ENCODE measurements at places on chromosomes 6 and 20. TPM values are rescaled to one million over a fixed set of nuclear protein-coding genes. Genes with fewer than 3 reads are reported as not detected.

The GSS gene
- total RNA-seq = 77.1 TPM

The ZNF831 gene
- total RNA-seq = 3.0 TPM

The PLN gene
- not detected for total RNA-seq

The YIPF3 gene
- 59.0 TPM for total RNA-seq

The EPHA7 gene
- total RNA-seq = not detected

The KIF25 gene
- not detected for total RNA-seq

The SMLR1 gene
- not detected for total RNA-seq

The C20orf141 gene
- total RNA-seq = not detected

The EPPIN gene
- total RNA-seq = not detected

The NNAT gene
- total RNA-seq = not detected

The NR2E1 gene
- total RNA-seq = not detected

- H3K4me1 ChIP-seq = peaks cover 15% of the 10 kb centered on the region
- H3K27ac ChIP-seq = no peak overlapping the region
- H3K27me3 ChIP-seq = peaks cover 8% of the 10 kb centered on the region
- H3K4me3 ChIP-seq = no peak overlapping the region
Observed at GRCh38 chr6:145968051-145968450, 3.9 kb upstream of the SHPRH start.

DNA sequence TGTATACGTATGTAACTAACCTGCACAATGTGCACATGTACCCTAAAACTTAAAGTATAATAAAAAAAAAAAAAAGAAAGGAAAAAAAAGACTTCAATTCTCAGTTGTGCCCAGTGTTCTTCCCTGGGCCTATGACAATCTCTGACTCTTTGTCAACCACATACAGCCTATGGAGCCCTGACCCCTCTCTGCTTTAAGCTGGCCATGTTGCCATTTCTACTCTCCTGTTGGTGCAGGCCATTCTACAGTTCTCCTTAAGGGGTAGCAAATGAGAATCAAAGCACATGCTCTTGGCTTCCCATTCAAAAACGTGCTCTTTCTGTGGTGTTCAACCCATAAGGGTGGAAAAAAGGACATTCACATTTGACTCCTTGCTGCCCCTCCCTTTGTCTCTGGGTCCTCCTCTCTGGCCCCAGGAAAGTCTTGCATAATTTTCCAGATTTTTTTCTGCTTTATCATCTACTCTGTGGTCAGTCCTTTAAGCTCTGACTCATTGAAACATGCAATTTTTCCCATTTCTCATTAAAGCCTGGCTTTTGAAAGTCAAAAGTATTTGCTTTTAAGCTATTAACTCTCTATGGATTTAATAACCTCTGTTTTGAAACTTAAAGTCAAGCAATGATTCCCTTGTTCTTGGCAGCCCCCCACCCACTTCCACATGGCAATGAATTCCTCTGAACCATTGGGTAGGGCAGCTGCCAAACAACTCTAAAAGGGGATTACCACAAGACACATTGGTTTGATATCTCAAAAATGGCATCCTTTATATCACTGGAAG, 208.6 kb upstream of the MCHR2 start:
- no peak overlapping the region for H3K4me3 ChIP-seq
- H3K27me3 ChIP-seq = peaks cover 7% of the 10 kb centered on the region
- no peaks in the 10 kb centered on the region for H3K4me1 ChIP-seq
- no peak for DNase-seq
- H3K27ac ChIP-seq = no peak overlapping the region
- H3K36me3 ChIP-seq = no peaks in the 10 kb centered on the region

- no peaks in the 10 kb centered on the region for H3K36me3 ChIP-seq
- H3K4me3 ChIP-seq = no peak overlapping the region
- H3K27ac ChIP-seq = no peak overlapping the region
- H3K27me3 ChIP-seq = no peaks in the 10 kb centered on the region
- no peaks in the 10 kb centered on the region for H3K4me1 ChIP-seq
Observed at GRCh38 chr6:97919631-97920030, 636.6 kb upstream of the MMS22L start.

DNA sequence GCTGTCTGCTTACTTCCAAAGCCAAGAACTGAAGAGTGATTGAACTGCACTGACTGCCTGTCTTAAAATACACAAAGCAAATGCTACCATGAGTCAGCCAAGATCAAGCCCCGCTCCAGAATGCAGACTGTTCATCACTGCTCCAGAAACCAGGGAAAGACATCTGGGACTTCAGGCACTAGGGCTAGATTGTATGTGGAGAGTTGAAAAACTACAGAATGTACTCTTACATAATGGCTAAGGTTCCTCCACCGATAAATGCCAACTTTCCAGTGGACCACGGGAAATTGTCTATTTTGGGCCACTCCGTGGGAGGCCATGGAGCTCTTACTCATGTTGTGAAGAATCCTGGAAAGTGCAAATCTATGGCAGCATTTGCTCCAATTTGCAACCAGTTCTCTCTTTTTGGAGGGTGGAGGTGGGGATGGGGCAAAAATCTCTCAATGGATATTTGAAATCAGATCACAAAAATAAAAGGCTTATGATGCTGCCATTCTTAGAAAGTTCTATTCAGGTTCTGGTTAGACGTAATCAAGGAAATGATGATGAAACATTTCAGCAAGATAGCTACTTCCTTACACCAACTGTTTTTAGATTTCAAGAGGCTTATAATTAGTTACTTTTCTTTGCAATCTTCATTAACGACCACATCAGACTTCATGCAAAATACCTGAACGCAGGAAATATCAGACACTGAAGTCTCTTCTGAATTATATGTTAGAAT, 11.8 kb upstream of the CAP2 start:
- no peaks in the 10 kb centered on the region for H3K36me3 ChIP-seq
- H3K4me1 ChIP-seq = no peaks in the 10 kb centered on the region
- DNase-seq = no peak
- no peak overlapping the region for H3K27ac ChIP-seq
- no peak overlapping the region for H3K4me3 ChIP-seq
- H3K27me3 ChIP-seq = no peaks in the 10 kb centered on the region

DNA sequence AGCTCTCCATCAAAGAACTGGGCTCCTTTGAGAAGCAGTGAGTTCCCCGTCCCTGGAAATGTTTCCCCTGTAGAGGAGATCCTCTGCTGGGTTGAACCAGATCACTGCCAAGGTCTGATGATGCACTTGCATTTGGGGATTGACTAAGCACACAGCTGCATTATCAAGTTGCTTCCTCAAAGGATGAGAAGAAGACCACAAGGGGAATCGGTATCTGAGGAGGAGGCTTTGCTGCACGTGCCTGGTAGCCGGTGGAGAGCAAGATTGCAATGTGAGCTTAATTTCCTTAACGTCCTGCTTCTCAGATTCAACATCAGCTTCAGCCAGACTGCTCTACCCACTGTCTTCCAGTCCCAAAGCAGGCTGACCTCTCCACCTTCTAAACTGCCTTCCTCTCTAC, 128.8 kb upstream of the STMND1 start:
- H3K27me3 ChIP-seq = peaks cover 43% of the 10 kb centered on the region
- no peak overlapping the region for H3K27ac ChIP-seq
- H3K36me3 ChIP-seq = no peaks in the 10 kb centered on the region
- H3K4me3 ChIP-seq = no peak overlapping the region
- peaks cover 10% of the 10 kb centered on the region for H3K4me1 ChIP-seq

GRCh38 chr6:35610830-35611229, 77.9 kb downstream of the FKBP5 start:
- H3K27ac ChIP-seq = no peak overlapping the region
- no peaks in the 10 kb centered on the region for H3K27me3 ChIP-seq
- peaks cover 33% of the 10 kb centered on the region for H3K4me1 ChIP-seq
- no peak overlapping the region for H3K4me3 ChIP-seq
- no peak for DNase-seq

GRCh38 chr6:6678185-6678671, 89.7 kb downstream of the LY86 start:
- DNase-seq = no peak
- H3K27me3 ChIP-seq = peaks cover 1% of the 10 kb centered on the region
- no peak overlapping the region for H3K4me3 ChIP-seq
- no peaks in the 10 kb centered on the region for H3K36me3 ChIP-seq
- peaks cover 22% of the 10 kb centered on the region for H3K4me1 ChIP-seq

- no peaks in the 10 kb centered on the region for H3K36me3 ChIP-seq
- H3K4me1 ChIP-seq = no peaks in the 10 kb centered on the region
- H3K27me3 ChIP-seq = peaks cover 4% of the 10 kb centered on the region
- H3K27ac ChIP-seq = no peak overlapping the region
- no peak for DNase-seq
Observed at GRCh38 chr6:13098793-13099570, 229.4 kb downstream of the TBC1D7 start.

- peaks cover 12% of the 10 kb centered on the region for H3K4me1 ChIP-seq
- no peak overlapping the region for H3K4me3 ChIP-seq
- DNase-seq = no peak
- H3K27me3 ChIP-seq = no peaks in the 10 kb centered on the region
Observed at GRCh38 chr6:111696814-111697213, 91.1 kb upstream of the TRAF3IP2 start.

- H3K27me3 ChIP-seq = no peaks in the 10 kb centered on the region
- no peak for DNase-seq
- no peak overlapping the region for H3K4me3 ChIP-seq
- H3K36me3 ChIP-seq = no peaks in the 10 kb centered on the region
Observed at GRCh38 chr6:19759117-19759880, 77.9 kb upstream of the ID4 start.

- H3K4me1 ChIP-seq = no peaks in the 10 kb centered on the region
- no peak overlapping the region for H3K4me3 ChIP-seq
- H3K27me3 ChIP-seq = no peaks in the 10 kb centered on the region
- no peak overlapping the region for H3K27ac ChIP-seq
- no peak for DNase-seq
Observed at GRCh38 chr6:55082021-55082420, 92.3 kb upstream of the HCRTR2 start.

- no peaks in the 10 kb centered on the region for H3K36me3 ChIP-seq
- H3K4me3 ChIP-seq = no peak overlapping the region
- H3K27ac ChIP-seq = no peak overlapping the region
- no peak for DNase-seq
- no peaks in the 10 kb centered on the region for H3K4me1 ChIP-seq
Observed at GRCh38 chr6:4253604-4254231, 118.3 kb upstream of the ECI2 start.

GRCh38 chr6:157226761-157227160, 96.6 kb downstream of the TMEM242 start:
- no peak overlapping the region for H3K4me3 ChIP-seq
- no peak for DNase-seq
- H3K36me3 ChIP-seq = no peaks in the 10 kb centered on the region
- no peak overlapping the region for H3K27ac ChIP-seq

DNA sequence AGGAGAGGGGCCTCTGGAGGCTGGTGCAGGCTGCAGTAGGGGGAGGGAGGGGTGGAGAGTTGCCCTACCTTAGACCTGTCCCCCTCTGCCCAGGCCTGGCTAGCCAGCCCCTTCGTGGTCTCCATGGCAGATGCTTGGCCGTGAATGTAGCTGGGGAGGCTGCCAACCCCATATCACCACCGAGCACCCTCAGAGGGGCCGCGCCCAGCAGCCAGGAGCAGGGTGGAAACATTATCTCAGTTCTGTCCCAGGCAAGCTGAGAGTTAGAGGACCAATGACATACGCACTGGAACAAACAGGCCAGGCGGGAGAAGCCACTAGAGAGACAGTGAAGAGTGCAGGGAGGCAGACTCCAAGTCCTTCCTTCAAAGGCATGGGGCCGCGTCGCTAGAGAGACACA, 66.5 kb downstream of the LRFN2 start:
- H3K36me3 ChIP-seq = no peaks in the 10 kb centered on the region
- peaks cover 4% of the 10 kb centered on the region for H3K4me1 ChIP-seq
- no peak for DNase-seq
- H3K4me3 ChIP-seq = no peak overlapping the region

DNA sequence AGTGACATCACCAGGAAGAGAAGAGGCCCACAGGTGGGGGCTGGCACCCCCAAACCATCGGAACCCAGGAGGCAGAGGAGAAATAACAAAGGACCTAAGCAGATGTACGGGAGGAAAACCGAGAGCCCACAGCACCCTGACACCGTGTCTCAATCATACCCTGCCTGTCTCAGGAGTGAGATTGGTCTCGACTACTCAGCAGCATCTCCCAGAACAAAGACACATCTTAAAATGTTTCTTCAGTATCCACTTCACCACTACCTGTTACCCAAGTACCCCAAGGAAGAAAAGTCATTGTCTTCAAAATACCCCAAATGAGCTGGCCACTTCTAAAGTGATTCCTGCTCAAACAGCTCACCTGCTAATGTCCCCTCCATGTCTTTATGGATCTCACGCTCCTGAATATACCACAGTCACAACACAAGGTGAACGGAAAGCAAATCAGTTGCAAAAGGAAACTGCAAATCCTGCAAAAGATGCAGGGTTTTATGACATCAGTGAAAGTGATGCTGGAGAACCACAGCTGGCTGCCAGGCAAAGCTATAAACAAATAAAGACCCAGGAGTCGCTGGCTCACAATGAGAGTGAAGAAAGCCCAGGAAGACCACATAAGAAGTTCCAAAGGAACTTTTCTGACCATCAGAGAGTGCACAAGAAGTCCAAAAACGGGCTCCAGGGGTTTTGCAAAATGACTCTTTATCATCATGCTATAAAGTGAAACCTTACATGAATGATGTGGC, 44.1 kb downstream of the PREX1 start:
- H3K36me3 ChIP-seq = peaks cover 22% of the 10 kb centered on the region
- peaks cover 2% of the 10 kb centered on the region for H3K27me3 ChIP-seq
- no peak overlapping the region for H3K27ac ChIP-seq
- H3K4me1 ChIP-seq = peaks cover 41% of the 10 kb centered on the region

GRCh38 chr6:89596056-89596455, 42.5 kb downstream of the LYRM2 start:
- H3K36me3 ChIP-seq = peaks cover 14% of the 10 kb centered on the region
- H3K27me3 ChIP-seq = no peaks in the 10 kb centered on the region
- H3K4me3 ChIP-seq = no peak overlapping the region
- H3K4me1 ChIP-seq = peaks cover 29% of the 10 kb centered on the region

GRCh38 chr6:25866011-25866410, 8.0 kb downstream of the SLC17A3 start:
- H3K4me1 ChIP-seq = peaks cover 42% of the 10 kb centered on the region
- H3K27me3 ChIP-seq = no peaks in the 10 kb centered on the region
- no peak overlapping the region for H3K27ac ChIP-seq
- DNase-seq = peak; percentile 19
- H3K4me3 ChIP-seq = no peak overlapping the region

GRCh38 chr6:38214159-38214558, 394.6 kb downstream of the ZFAND3 start:
- no peak for DNase-seq
- H3K27ac ChIP-seq = no peak overlapping the region
- H3K4me3 ChIP-seq = no peak overlapping the region
- H3K36me3 ChIP-seq = no peaks in the 10 kb centered on the region
- H3K27me3 ChIP-seq = no peaks in the 10 kb centered on the region
